H9 (cell line): ENCODE measurements at places on chromosomes 3 and 15.

DNA sequence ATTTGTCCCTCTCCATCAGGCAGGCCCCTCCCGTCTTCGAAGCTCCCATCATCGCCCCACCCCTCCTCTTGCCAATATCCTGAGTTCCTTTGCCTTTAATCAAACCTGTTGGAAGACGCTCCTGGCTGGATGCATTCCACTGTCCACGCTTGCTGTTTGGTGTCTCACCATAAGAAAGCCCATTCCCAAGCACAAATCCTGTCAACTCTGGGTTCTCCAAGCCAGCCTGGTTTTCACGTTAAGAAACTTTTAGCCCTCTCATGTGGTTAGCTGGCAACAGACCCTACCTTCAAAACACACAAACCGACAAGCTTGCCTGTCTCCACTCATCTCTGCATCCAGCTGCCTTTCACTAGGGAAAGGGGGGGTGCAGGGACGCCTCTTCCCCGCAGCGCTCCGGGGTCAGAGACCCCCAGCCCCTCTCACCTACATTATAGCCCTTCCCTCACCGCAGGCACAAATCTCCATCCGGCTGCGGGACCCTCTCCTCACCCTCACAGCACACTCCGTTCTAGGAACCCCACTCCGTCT lies 1.1 kb downstream of the GORASP1 start:
- DNase-seq: peak; percentile 27

- no peak for DNase-seq
These were observed 851 bp upstream of the TEX55 start for GRCh38 chr3:119145128-119145499.

DNA sequence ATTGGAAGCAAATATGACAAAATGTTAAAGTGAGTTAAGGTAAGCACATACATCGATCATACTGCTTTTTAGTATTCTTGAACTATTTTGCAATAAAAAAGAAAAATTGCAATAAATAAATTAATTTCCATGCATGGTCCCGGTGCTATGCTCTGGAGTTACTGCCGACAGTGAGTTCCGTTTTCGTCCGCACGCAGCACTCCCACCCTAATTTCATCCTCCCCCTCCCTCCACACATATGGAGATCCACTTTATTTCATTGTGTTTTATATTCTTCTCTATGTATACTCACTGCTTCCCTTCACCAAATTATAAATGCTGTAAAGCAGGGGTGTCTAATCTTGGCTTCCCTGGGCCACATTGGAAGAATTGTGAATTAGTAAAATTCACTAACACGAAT lies 247.3 kb downstream of the THSD4 start:
- DNase-seq: no peak

- DNase-seq: no peak
These were observed 57.0 kb downstream of the PPARG start for GRCh38 chr3:12345584-12346494.

DNA sequence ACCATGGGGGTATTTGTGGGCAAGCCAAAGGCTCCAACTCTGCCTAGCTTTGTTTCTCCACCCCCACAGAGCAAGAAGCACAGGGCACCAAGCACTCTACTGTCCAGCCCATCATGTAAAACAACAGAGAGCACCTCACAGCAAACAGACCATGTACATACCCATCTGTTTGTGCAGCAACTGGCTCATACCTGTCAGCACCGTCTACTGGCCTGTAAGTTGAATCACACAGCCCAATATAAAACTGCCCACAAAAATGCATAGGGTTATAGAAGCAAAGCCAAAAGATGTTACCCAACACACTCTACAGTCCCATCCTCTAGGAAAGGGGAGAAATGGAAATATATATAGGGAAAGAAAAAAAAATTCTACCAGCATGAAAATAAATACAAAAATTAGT lies 139.7 kb upstream of the CPNE4 start:
- DNase-seq: no peak

DNA sequence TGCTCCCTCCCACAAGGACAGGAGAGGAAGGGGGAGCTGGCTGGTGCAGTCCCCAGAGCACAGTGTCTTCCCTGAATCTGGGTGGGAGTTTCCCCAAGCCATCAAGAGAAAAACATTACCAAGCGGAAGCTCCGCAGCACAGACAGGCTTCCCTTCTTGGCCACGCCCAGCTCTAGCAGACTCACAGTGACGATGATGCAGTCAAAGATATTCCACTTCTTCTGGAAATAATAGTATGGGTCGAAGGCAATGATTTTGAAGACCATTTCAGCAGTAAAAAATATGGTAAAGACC lies 76.7 kb downstream of the SCN10A start:
- no peak for DNase-seq

DNA sequence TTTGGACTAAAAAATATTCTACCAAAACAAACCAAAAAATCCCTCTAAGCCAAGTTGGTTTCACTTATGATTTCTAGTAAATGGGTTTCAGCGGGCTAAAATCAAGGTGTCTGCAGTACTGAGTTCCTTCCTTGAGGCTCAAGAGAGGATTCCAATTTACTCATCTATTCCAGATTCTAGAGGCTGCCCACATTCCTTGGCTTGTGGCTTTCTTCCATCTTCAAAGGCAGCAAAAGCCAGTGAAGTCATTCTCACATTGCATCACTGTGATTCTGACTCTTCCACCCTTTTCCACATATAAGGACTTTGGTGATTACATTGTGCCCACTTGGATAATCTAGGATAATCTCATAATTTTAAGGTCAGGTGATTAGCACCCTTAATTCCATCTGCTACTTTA lies 48.1 kb downstream of the DPPA2 start:
- no peak for DNase-seq

- no peak for DNase-seq
These were observed 295.1 kb downstream of the SHOX2 start for GRCh38 chr3:157810924-157811718.

- no peak for DNase-seq
These were observed 2.8 kb upstream of the CAND2 start for GRCh38 chr3:12793701-12794100.

DNA sequence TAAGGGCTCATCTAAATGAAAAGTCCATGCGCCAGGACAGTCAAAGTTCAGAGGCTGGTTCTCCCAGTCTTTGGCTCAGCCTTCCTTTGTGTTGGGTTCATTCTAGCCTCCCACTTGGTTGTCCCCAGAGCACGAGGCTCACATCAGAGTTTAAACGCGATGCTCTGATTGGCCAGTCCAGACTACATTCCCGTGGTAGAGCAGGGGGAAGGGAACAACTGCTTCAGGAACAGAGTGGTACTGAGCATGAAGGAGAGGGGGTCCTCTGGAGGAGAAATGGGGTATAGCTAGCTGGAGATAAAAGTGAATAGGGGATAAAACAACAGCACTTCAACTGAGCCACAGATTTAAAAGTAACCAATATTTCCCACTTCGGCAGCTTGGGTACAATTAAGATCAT lies 32.2 kb downstream of the ANAPC13 start:
- DNase-seq: peak; percentile 77

DNA sequence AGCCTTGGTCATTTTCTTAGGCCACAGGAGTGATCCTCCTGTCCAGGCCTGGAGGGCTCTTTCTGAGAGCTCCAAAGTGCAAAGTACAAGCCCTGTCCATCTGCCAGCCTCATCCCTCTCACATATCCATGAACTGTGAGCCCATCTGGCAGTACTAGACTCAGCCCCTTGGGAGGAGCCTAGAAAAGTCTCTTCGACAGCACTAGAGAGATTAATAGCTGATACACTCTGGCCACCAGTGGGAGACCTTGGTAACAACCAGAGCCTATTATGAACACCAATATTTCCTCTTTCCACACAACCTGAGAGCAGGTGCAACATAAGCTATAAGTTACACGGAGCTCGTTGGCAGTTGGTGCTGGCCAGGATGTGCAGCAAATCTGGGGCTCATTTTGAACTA lies 59.5 kb upstream of the DCLK3 start:
- no peak for DNase-seq

GRCh38 chr15:55403531-55403930 lies 4.6 kb downstream of the CCPG1 start:
- no peak for DNase-seq

- no peak for DNase-seq
These were observed 222.0 kb downstream of the MCTP2 start for GRCh38 chr15:94453227-94453988.

DNA sequence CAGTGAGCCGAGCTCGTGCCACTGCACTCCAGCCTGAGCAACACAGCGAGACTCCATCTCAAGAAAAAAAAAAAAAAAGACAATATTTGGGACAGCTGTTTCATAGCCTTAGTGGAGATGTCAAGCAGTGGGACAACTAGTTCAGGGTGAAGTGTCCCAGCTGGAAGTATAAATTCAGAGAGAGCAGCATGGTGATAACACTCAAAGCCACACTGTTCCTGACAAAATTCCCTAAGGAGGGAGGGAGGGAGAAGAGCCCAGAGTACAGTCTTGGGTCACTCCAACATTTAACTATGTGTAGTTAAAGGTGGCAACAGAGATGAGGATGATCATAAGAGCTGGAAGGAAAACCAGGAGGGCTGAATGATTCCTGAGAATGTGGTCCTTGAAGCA lies 21.1 kb upstream of the IP6K2 start:
- no peak for DNase-seq

- no peak for DNase-seq
These were observed 74.2 kb downstream of the CRTC3 start for GRCh38 chr15:90603893-90604292.

- DNase-seq: peak; percentile 82
These were observed 180.3 kb upstream of the TSC22D2 start for GRCh38 chr3:150227839-150228238.

- DNase-seq: no peak
These were observed 616.0 kb upstream of the TBL1XR1 start for GRCh38 chr3:177813322-177813721.

- no peak for DNase-seq
These were observed 367.7 kb downstream of the MAGI1 start for GRCh38 chr3:65671004-65671403.

GRCh38 chr3:136545664-136546268 lies 206.4 kb downstream of the STAG1 start:
- no peak for DNase-seq

GRCh38 chr3:177679568-177680471 lies 482.5 kb upstream of the TBL1XR1 start:
- no peak for DNase-seq

DNA sequence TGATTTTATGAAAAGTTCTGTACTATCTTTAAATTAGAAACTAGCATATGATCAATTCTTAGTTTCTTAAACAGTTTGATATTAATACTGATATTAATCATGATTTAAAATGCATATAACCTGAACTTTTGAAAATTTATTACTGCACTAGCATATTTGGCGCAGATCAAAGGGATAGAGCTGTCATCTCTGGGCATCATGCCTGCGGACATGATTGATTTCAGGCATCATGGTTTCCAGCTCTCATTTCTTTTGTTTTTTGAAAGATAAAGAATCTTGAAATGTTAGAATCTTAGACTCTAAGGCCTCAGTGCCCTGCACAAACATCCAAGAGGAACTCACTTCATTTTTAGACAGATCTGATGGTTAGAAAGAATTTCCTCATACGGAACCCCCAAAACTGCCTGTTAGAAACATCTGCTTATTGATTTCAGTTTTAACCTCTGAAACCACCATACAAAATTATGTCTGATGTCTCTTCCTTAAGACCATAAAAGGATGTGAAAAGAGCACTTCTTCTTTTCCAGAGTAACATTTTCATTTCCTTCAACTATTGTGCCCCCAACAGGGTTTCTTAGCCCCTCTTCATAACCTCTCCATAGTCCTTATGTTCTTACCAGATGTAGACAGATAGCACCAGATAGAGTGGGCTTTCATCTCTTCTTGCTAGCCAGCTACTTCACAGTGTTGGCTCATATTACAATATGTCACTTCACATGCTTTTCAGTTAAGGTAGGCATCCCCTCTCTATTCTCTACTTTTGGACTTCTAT lies 110.8 kb downstream of the BBX start:
- no peak for DNase-seq

DNA sequence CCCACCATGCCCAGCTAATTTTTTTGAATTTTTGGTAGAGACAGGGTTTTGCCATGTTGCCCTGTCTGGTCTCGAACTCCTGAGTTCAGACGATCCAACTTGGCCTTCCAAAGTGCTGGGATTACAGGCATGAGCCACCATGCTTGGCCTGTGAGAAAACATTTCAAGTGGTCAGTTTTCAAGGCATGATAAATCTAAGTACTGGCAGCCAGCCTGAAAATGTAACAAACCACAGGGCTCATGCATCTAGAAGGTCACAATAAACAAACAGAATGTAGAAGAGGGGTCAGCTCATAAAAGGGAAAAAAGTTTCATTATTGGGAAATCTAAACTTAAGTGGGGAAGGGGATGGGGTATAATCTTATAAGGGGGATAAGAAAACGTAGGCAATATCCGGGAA lies 39.9 kb downstream of the PPCDC start:
- DNase-seq: no peak

- DNase-seq: no peak
These were observed 520.9 kb downstream of the FHIT start for GRCh38 chr3:60730371-60730770.

DNA sequence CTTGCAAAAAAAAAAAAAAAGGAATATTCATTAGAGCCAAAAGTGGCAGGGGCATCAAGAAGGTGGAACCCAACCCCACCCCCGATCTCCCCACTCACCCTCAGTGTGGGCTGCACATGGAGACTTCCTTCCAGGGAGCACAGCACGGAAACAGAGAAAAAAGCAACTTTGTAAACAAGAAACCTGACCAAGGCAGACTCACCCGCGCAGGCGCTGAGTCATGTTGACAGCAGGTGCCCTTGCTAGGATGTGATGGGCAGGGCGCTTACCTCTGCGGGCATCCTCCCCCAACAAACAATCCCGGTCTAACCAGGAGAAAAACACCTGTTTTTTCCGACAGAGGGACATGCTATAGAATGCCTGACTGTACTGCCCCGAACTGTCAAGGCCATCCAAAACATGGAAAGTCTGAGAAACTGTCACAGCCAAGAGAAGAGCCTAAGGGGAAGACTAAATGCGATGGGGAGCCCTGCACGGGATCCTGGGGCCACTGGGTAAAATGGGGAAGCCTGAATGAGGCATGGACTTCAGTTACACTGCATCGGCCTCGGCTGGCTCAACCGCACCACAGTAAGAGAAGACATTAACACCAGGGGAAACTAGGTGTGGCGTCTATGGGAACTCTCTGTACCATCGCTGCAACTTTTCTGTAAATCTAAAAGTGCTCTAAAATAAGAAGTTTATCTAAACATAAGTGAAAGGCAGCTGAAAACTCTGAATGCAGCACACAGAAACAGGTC lies 66.7 kb upstream of the GATA2 start:
- no peak for DNase-seq

DNA sequence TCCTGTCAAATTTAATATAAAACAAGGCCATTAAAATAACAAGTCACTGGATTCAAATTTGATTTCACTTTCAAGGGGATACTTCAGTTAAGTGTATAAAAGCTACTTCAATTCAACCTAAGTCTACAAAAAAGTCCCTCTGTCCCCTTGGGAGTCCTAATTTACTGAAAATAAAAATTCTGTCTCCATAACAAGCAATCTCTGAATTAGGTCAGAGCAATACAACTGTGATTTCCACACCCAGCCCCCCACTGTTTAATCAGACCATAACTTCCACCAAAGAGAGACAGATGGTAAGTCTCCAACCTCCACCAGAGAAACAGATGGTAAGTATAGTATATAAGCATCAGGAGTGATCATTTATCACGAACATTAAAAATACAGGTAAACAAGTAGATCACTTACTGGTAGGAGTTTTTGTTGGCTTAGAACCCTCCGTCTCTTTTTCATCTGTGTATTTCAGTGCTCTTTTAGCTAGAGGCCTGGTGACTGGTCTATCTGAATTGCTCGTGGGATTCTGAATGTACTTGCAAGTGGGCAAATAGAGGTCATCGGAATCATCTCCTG lies 12.1 kb downstream of the SGO1 start:
- no peak for DNase-seq

GRCh38 chr3:195764961-195765706 lies 44.4 kb downstream of the MUC20 start:
- DNase-seq: no peak
